ENCODE measurements at places on chromosomes 5 and 9. TPM values are rescaled to one million over a fixed set of nuclear protein-coding genes. Genes with fewer than 3 reads are reported as not detected.

TSSK1B gene
- not detected for total RNA-seq

GARNL3 gene
- total RNA-seq, result 2.0 TPM

DNA sequence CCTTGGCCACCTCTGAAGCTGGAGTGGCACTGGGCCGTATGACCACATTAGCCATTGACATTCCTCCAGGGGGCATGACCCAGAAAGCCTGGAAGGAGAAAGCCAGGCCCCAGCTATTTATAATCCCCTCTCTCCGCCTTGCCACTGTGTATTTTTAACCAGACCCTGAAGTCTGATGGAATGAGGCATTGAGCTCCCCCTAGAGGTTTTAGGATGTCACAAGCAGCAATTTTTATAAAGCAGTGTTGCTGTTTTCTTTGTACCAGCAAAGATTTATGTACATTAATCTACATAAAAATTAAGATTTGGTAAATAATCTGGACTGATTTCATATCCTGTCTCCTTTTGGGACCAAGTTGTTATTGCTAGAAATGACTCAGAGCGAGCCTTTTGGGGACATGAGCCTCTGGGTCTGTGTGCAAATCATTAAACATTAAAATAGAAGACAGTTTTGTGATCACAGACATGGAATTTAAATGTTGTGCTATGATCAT, 127.1 kb downstream of the TRIO start:
- H3K27ac ChIP-seq, result no peak overlapping the region
- peaks cover 3% of the 10 kb centered on the region for H3K4me1 ChIP-seq
- H3K27me3 ChIP-seq, result peaks cover 40% of the 10 kb centered on the region
- peaks cover 2% of the 10 kb centered on the region for H3K36me3 ChIP-seq
- H3K4me3 ChIP-seq, result no peak overlapping the region

PCDHA8 gene
- total RNA-seq, result not detected

GRCh38 chr5:22678886-22679285, 174.3 kb downstream of the CDH12 start:
- H3K27ac ChIP-seq, result no peak overlapping the region
- H3K4me3 ChIP-seq, result no peak overlapping the region
- H3K36me3 ChIP-seq, result no peaks in the 10 kb centered on the region
- DNase-seq, result no peak

DNA sequence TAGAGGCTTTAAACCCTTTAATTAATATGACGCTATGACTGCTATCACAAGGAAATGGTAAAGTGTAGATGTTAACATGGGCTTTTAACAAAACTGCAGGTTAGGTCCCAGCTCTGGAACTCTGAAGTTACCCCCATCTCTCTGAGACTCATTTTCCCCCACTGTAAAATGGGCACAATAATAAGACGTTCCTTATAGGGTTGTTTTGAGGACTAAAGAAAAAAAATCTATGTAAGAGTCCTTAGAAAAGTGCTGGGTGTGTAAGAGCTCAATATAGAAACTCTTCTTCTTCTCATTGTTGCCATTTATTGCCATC, 45.8 kb upstream of the STK32A start:
- H3K27ac ChIP-seq, result no peak overlapping the region
- H3K36me3 ChIP-seq, result no peaks in the 10 kb centered on the region
- H3K4me1 ChIP-seq, result peaks cover 3% of the 10 kb centered on the region
- peaks cover 18% of the 10 kb centered on the region for H3K27me3 ChIP-seq
- no peak overlapping the region for H3K4me3 ChIP-seq

GRCh38 chr5:59722874-59723273, 170.7 kb downstream of the PDE4D start:
- no peak overlapping the region for H3K4me3 ChIP-seq
- no peak for DNase-seq
- H3K27ac ChIP-seq, result no peak overlapping the region
- H3K36me3 ChIP-seq, result no peaks in the 10 kb centered on the region

- no peak for DNase-seq
- no peaks in the 10 kb centered on the region for H3K27me3 ChIP-seq
- H3K4me1 ChIP-seq, result no peaks in the 10 kb centered on the region
- no peak overlapping the region for H3K27ac ChIP-seq
- no peaks in the 10 kb centered on the region for H3K36me3 ChIP-seq
Measured at GRCh38 chr5:60257596-60258271, 364.2 kb upstream of the PDE4D start.

DNA sequence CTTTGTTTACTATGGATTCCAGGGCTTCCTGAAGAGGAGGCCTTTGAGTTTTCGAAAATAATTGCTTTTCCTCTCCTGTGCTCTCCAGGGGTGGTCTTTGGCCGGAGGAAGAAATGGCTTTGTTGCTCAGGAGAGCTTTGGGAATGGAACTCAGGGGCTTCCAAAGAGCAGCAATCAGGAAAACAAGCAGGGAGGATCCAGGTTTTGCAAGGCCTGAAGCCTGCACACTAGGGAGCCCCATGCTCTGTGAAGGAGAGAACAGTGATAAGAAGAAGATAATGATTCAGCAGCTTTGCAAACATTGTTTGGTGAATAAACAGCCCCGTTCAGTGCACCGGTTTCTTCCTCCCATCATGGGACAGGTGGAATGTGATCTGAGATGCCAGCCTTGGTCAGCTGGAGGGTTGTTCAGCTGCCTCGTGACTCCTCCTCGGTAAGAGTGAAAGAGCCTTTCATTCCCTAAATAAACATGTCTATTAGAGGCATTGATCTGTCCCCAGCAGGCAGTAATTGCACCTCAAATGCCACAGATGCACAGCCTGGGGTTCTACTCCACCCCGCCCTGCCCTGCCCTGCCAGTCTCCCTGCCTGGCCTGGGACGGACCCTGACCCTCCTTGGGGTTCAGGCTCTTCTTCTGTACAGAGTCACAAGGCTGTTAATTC, 11.5 kb upstream of the ALDH1B1 start:
- no peaks in the 10 kb centered on the region for H3K36me3 ChIP-seq
- H3K4me3 ChIP-seq, result no peak overlapping the region
- no peak overlapping the region for H3K27ac ChIP-seq
- H3K27me3 ChIP-seq, result no peaks in the 10 kb centered on the region
- no peaks in the 10 kb centered on the region for H3K4me1 ChIP-seq

GRCh38 chr5:39475881-39476842, 51.4 kb upstream of the DAB2 start:
- H3K27me3 ChIP-seq, result peaks cover 5% of the 10 kb centered on the region
- H3K27ac ChIP-seq, result no peak overlapping the region
- no peaks in the 10 kb centered on the region for H3K36me3 ChIP-seq

- no peak overlapping the region for H3K4me3 ChIP-seq
- H3K27me3 ChIP-seq, result peaks cover 9% of the 10 kb centered on the region
- no peak overlapping the region for H3K27ac ChIP-seq
- H3K4me1 ChIP-seq, result peaks cover 4% of the 10 kb centered on the region
Measured at GRCh38 chr5:50856401-50857119, 190.1 kb downstream of the PARP8 start.

DNA sequence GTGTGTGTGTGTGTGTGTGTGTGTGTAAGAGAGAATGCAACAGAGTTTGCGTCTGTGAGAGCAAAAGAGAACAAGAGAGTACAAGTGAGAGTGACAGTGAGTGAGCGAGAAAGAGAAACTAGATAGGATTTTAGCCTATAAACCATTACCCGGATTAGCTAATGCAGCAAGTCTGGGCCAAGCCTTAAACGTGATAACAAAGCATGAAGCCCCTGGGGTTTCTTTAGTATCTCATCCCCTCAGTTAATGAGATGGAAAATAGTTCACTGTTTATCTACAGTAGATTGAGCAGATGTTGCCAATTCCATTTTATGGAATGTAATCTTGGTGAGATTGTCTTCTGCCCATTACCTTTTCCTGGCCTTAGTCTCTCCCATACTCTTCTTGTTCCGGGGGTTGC, 114.5 kb downstream of the MAT2B start:
- no peaks in the 10 kb centered on the region for H3K36me3 ChIP-seq
- H3K27me3 ChIP-seq, result no peaks in the 10 kb centered on the region
- DNase-seq, result no peak
- H3K4me3 ChIP-seq, result no peak overlapping the region

Data from activated naive CD8-positive, alpha-beta T cell treated with anti-CD3 and anti-CD28 coated beads for 36 hours (primary cell).